ENCODE measurements at places on chromosomes 1 and 21. TPM values are rescaled to one million over a fixed set of nuclear protein-coding genes. Genes with fewer than 3 reads are reported as not detected.

- DNase-seq, result no peak
Observed at GRCh38 chr1:243496187-243496646, 240.4 kb downstream of the SDCCAG8 start.

DNA sequence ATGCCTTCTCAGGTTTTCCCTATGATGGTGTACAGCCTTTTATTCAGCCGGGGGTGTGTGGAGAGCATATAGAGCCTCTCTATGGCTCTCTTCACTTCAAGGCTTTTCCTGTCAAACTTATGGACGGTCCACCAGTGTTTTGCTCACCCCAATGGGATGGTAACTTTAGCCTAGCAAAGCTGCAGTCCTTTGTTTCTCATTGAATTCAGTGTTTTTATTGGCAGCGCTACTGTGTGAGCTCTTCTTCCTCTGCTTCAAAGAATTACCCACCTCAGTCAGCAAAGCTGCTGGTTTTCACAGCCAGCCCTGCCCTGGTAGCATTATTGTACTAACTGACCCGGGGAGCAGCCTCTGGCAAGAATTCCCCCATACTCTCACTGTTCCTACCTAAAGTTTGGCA, 145.3 kb upstream of the RRP15 start:
- no peak for DNase-seq

The BSND gene
- total RNA-seq, result not detected

The SPRR5 gene
- not detected for total RNA-seq

The ZFYVE9 gene
- 19.0 TPM for total RNA-seq
